Germinal center (tissue), 1 donor: ENCODE measurements at places on chromosomes 1 and 21.
A peak's percentile ranks its signal among the peaks of the same experiment; 100 is the strongest.

DNA sequence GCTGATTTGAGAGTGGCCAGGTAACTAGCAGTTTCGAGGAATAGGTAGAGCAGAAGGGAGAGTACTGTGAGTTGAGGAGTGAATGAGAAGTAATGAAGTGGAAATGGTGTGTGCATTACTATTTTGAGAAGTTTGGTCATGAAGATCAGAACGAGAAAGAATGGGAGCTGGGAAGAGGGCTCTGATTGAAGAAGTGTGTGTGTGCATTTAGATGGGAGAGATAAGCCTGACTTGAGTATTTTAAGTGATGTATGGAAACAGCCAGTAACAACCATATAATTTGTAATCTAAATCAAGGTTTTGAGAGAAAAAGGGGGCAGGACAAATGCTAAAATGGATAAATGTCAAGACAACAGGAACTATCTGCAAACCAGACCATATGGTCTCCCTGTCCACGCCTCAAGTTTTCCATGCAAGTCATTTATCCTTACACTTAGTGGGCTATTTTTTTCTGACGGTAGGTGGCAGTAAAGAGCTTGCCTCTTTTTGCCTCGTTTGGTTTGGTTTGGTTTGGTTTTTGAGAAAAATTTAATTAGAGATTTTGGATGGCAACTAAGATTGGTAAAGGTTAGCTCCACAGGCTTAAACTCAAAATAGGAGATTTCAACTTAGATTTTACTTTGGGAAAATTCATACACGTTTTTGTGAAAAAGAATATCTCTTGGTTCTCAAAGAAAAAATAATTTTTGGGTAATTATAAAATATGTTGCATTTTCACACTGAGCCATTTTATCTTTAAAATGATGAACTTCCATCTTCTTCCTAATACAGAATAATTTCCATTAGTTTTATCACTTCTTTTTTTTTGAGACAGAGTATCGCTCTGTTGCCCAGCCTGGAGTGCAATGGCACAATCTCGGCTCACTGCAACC, 9.5 kb upstream of the B3GALNT2 start:
- peak; percentile 44 for DNase-seq

DNA sequence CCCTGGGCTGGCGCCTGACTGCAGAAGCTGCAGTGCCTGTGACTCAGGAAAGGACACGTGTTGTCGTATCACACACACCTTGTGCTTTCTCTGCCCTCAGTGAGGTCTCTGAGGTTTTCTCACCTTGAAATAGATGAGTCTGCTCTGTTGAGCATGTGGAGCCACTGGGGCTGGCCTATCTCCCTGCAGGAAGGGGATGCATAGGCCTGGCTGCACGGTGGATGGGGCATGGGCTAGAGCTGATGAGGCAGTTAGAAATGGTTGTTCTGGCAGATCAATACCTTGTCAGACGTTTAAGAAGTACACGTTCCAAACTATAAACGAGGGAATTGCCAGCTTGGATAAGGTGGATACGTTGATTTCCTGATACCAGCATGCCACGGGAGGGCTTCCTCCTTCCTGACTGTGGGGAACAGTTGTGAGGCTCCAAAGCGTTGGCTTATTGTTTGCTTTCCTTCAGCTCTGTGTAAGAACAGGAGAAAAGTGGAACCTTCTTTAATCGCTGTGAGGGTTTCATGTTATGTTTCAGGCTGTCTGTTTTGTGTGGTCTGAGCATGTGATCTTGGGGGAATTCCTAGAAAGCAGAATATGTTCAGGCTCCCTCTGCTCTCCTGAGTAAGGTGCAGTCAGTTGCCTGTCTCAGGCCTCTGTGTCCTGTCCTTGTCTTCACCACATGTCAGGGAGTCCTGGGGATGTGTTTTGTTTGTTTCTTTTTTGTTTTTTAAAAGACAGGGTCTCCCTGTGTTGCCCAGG, 44.8 kb downstream of the PCNT start:
- no peak for DNase-seq

DNA sequence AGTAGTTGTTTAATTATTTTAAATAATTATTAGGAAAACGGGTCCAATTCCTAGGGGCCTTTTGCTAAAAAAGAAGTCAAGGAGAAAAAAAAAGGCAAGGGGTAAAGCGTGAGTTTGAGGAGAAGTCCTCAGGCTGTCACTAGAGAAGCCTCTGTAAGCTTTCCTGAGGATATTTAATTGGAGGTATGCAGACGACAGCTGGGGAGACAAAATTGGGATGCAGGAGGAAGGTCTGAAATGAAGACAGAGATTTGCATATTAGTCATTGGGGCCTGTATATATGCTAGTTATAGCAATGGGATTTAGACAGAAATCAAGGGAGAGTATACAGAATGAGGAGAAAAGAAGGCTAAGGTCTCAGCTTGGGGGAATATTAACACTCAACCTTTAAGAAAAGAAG, 8.6 kb downstream of the ATP6V1G3 start:
- no peak for DNase-seq

DNA sequence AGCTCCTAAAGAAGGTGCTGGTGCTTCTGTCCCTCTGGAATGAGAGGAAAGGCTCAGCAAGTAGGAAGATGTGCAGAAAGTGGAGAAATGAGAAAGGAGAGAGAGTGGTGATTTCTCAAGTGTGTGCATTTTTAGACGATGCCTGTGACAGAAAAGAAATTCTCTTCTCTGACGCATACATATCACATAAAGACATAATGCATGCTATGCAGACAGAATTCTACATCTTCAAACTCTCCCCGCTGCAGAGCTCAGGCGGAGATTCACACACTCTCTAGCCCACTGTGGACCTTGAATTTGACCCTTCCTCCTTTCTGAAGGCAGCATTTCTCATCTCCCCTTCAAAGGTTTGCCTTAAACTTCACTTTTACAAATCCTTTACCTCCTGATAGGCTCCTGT, 52.0 kb upstream of the CAMK1G start:
- no peak for DNase-seq

DNA sequence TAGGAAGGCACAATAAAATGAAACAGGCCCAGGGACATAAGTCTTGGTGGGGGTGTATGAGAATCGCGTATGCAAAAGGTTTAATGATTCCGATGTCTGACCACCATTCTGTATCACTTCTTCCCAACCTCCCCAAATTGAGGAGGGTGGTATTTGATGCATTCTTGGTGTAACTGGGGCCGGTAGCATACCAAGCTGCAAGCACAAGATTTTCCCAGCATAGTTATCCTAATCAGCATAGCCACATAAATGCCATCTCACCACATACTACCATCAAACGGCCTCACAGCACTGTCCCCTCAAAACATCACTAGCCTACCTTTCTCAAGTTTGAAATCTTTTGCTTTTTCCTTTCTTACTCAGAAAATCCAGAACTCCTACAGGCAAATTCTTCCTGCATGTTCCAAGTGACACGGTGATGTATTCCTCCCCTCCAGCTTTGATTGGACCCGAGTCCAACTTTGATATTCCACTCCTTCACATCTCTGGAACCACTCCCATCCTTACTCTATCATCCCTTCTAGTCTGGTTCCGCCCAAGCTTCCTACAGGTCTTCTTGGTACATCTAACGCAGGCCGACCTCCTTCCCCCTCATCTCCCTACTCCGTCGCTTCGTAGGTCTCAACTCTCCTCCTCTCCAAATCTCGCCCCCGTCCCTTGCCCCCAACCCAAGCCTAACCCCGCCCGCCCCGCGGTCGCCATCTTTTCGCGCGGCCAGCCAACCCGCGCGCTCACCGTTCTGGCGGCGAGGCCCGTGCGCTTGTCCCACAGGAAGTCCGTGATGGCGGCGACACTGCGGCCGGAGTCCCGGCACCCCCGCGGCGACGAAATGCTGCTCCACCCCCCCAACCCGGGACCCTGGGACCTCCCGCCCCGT, 600 bp downstream of the CLK2 start:
- DNase-seq, result no peak

- DNase-seq, result no peak
Observed at GRCh38 chr1:94092210-94092613, 28.7 kb downstream of the ABCA4 start.

- DNase-seq, result no peak
Observed at GRCh38 chr1:909861-910310, 13.8 kb upstream of the SAMD11 start.

GRCh38 chr1:7120863-7121621, 335.8 kb downstream of the CAMTA1 start:
- no peak for DNase-seq

DNA sequence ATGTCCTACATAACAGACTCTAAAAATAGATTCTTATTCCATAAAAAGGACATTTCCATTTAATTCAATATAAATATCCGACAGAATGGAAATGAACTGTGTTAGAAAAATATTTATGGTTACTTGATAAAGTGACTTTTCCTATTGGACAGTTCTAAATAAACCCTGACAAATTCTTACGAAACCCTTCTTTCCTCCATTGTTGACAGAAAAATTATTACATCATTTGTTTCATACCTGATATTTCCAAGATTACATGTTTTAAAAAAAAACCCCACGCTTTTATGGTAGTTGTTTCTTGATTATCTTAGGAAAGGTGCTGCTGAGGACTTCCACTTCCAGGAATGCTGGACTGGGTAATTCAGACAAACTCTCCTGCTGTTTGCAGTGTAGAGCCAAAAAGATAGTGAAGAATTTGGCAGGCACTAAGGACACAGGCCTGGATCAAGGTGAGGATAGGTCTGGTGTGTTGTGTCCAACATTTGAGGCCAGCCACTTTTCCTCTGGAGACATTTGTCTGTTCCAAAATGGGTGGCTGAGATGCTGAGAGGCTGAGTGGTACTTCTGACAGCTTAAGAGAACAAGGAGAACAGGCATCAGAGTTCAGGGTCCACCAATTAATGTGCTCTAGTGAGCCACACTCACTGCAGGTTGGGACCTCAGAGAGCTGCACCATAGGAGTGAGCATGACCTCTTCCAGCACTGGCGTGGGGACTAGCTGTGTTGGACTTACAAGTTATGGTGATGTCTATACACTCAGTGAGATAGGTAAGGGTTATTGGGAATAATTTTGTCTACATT, 7.0 kb upstream of the C1orf116 start:
- DNase-seq, result no peak

DNA sequence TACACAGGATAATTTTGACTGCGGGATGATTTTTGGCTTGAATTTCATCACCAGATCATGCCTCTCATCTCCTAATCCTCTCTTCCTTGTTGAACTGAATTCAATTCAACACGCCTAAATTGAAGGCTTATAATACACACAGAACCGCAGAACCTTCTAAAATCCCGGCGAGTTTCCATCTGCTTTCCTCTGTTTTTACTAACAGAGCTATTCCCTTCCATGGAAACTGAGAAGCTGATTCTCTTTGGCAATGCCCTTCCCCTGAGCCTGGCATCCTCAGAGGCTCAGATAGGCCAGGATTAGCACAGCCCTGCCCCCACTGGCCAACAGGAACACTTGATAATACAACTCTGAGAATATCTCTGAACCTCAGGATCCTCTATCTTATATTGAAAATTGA, 130.2 kb downstream of the CAPN8 start:
- no peak for DNase-seq

DNA sequence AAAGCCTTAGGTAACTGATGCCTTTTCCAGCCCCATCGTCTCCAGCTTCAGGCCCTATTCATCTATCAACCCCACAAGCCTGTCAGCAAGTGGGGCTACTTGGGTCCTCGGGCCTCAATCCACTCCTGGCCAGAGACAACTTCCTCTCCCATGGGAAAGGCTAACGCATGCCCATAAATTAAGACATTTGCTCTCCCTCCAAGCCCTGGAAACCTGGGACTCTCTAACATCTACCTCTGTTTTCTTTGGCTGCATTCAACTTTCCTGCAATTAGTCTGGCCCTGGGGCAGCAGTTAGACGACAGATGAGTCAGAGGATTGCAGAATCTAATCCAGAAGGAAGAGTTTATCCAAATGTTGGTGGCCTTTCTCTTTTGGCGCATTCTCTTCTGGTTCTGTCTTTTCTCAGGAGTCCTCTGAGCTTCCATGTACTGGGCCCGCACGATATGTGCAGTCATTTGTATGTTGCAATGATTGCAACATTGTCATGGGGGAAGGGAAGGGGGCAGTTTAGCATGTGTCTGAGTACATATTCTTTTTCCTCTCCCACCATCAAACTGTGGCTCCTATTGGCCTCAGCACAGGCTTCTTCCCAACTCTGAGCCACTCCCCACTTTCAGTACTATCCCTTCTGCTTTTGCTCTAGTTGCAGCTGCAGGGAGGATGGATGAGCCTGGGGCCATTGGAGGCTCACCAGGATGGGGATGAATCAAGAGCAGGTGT, 54.4 kb downstream of the NAV1 start:
- DNase-seq, result no peak

- no peak for DNase-seq
Observed at GRCh38 chr1:36111151-36111550, 13.9 kb downstream of the COL8A2 start.

- peak; percentile 70 for DNase-seq
Observed at GRCh38 chr1:15501208-15502032, 22.6 kb downstream of the CASP9 start.

DNA sequence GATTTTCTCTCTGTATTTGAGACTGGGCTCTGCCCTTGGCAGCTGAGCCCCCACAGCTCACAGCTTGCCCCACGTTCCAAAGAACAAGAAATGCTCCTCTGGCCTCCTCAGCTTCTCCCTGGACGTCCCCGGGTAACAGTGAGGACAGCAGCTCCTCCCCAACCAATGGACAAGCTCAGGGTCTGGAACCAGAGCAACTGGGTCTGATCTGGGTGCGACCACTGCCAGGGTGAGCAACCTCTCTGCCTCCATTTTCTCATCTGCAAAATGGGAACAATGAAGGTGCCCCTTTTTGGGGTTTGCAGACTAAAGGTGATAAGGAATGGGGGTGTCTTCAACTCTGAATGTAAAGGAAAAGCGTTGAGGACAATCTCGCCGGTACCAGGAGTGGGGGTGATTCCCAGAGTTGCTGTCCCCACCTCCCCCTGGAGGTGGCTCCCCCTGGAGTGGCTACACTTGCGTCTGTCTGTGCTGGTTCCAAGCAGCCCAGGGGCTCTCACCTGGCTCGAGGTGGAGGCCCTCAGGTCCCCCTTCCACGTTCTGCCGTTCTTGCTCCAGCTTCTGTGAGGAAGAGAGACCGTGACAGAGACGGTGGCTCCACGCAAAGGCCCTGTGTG, 6.9 kb downstream of the C21orf58 start:
- no peak for DNase-seq

- DNase-seq, result no peak
Observed at GRCh38 chr1:100810360-100810759, 84.3 kb downstream of the EXTL2 start.

DNA sequence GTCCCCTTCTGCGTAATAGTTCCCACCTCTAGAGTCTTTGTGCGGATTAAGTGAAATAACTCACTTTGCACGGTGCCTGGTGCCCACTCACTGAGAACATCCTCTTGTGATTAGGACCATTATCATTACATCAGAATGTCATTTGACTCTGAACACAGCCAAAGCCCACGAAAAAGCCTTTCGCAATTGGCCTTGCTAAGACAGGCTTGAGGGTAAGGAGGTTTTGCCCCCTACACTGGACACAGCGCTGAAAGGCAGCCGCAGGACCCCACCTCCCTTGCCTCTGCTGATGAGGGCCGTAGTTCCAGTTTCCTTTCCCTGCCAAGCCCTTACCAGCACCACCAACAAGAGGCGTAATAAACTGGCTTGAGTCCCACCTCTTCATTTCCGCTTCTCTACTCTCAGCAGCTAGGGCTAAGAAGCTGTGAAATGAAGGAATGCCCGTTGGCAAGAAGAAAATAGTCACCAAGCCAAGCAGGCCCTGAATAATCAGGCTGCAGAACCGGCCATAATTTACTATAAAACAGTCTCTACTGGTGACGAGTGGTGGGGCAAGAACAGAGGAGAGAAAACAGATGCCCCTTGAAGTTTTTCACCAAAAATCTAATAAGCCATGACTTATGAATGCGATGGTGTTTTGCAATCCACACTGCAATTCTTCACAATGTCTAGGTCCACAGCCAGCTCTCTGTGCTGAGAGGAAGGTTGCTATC, 53.1 kb downstream of the SH3GLB1 start:
- no peak for DNase-seq

- DNase-seq, result no peak
Observed at GRCh38 chr1:43199093-43199726, 27.1 kb downstream of the CFAP57 start.
